Activated CD4-positive, alpha-beta T cell treated with anti-CD3 and anti-CD28 coated beads, Interleukin-10, Interleukin-2, amounts not matched to agents 100 ng/mL and 50 ng/mL, durations not matched to agents 16 hours and 8 hours (primary cell): ENCODE measurements at places on chromosomes 16 and 17.

DNA sequence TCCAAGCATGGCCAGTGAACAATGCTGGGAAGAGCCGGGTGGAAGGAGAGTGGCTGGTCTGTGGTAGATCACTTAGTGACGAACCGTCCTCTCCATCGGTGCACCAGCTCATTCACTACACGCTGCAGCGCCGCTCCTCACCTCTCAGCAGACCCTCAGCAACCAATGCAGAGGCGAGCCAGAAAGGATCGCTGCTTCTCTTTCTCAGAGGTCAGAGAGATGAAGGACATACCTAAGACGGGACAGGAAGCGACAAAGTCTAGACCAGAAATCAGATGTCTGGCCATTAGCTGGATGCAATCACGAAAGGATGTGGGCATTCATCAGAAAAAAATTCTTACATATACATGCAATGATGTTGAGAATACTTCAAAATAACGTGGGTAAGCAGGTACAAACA, 26.9 kb downstream of the NSMCE1 start:
- DNase-seq, result no peak

DNA sequence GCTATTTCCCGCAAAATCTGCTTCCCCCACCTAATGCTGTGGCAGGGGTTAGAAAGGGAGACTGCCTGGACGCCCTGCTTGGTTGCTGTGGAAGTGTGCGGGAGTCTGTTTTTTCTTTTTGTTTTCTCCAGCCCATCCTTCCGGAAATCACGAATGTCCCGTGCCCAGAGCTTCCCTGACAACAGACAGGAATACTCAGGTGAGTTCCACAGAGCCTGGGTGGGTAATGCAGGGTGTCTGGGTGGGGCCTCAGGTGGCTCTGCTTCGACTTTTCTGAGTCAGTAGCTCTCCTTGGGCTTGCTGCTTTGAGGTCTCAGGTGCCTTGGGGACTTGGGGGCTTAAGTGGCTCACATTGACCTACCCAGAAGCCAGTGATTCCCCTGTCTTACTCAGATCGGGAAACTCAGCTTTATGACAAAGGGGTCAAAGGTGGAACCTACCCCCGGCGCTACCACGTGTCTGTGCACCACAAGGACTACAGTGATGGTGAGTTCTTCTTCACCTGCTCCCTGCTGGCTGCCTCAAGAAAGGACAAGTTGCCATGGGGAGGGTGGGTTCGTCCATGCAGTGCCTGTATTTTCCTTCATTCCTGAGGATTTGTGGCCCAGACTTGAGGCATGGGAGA, 11.4 kb downstream of the LIMD2 start:
- peak; percentile 16 for DNase-seq

- no peak for DNase-seq
Observed at GRCh38 chr16:13554005-13554404, 365.9 kb upstream of the ERCC4 start.

DNA sequence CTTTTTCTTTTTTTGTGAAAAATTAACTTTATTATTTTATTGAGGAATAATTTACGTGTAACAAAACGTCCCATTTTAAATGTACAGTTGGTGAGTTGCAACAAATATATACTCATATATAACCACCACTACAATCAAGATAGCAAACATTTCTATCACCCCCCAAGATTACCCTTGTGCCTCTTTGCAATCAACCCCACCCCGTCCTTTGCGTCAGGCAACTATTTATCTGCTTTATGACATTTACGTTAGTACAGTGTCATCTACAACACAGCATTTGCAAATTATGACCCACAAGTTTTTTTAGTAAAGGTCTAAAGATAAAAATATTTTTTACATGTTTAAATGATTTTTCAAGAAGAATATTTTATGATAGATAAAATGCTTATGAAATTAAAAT, 485.6 kb upstream of the SOX9 start:
- DNase-seq, result no peak

DNA sequence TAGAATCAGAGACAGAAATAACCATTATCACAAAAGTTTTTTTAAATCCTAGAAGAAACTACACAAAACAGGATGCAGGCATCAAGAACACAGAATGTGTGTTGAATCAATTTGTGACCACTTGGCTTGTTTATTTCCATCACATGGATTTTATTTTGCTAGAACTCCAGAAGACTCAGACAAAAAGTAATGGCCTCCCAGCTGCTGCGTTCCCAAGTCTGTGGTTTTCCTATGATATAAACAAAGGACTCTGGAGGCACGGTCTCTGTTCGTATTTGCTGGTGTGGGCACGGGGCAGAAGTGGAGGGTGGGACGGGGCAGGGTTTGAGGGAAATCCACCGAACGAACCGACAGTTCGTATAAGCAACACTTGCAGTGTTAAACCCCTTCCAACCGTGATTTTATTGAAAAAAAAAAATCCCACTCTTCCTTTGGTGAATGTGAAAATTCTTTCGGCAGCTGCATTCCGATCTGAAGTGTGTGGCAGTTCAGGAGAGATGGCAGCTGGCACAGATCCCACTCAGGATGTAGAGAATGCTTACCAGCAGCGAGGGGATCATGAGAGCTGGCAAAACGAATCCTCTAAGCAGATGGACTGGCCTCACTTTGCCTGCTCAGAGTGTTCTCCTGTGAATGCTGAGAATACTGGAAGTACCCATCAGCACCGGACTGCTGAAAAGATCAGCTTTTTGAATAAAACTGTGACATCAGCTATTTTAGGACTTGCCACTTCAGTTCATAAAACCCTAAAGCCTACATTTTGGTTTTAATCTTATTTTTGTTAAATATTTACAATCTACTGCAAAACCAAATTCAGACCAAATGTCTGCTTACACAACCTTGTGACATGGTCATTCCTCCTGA, 165.2 kb downstream of the VPS53 start:
- no peak for DNase-seq

DNA sequence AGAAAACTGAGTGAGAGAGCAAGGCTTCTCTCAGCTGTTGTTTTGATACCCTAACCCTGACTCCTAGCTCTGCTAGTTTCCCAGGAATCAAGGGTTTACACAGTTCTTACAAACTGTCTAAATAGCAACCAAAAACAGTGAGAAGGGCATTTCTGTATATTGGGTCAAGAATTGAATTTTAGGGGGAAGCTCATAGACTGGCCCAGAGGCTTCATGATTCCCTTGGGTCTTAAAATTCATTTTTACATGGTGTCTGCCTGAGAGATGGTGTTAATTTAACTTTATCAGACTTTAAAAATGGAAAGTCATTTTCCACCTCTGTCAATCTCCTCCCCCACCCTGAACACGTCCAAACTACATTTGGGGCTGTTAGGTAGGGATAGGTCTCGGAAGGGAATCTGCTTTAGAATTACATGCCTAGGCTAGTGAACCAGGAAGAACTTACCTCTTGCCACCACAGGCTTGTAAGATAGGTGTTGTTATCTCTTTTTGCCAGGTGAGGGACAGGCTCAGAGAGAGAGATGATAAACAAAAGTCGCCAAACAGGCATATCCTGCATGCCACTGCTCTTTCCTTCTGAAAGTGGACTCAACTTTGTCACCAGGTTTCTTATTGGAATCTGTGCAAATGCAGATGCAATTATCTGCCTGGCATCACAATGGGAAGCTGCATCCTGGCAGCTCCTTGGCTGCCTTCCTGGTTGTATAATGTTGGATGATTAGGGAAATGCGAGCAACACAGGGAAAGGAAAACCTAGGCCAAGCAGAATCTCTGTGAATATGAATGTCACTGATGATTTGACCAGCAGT, 3.1 kb downstream of the PHAF1 start:
- no peak for DNase-seq

DNA sequence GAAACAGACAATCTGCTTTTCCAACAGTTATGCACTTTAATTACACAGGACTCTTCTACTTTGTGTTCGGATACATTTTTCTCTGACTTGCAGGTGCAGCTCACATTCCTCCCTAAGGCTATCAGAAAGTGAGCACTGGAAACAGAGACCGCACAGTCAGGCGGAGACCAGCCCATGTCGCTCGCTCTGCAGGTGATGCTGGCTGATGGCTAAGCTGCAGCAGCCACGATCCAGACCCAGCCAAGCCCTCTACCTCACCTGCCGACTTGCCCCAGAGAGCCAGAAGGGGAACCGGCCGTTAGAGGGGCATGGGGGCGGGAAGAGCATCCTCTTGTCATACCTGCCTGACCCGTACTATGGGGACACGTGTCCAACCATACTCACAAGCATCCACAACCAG, 33.8 kb downstream of the MAP1LC3B start:
- DNase-seq, result no peak

DNA sequence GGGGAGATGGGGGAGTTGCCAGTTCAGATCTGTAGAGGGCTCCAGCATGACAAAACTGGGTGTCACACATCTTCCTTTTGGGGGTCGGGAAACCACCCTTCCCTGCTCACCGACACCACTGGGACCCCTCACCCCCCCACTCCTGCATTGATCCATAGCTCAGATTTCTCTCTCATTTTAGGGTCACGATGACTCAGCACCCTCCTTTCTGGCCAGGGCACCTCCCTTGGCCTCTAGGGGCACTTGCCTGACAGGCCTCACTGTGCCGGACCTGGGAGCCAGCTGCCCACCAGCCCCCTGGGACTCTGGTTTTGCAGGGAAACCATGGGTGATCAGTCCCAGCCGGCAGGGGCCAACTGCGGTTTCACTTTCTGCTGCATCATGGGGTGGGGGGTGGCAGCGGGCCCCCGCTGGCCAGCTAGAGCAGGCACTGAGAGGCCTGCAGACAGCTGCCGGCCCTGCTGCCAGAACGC, 239.4 kb downstream of the MRTFB start:
- no peak for DNase-seq

DNA sequence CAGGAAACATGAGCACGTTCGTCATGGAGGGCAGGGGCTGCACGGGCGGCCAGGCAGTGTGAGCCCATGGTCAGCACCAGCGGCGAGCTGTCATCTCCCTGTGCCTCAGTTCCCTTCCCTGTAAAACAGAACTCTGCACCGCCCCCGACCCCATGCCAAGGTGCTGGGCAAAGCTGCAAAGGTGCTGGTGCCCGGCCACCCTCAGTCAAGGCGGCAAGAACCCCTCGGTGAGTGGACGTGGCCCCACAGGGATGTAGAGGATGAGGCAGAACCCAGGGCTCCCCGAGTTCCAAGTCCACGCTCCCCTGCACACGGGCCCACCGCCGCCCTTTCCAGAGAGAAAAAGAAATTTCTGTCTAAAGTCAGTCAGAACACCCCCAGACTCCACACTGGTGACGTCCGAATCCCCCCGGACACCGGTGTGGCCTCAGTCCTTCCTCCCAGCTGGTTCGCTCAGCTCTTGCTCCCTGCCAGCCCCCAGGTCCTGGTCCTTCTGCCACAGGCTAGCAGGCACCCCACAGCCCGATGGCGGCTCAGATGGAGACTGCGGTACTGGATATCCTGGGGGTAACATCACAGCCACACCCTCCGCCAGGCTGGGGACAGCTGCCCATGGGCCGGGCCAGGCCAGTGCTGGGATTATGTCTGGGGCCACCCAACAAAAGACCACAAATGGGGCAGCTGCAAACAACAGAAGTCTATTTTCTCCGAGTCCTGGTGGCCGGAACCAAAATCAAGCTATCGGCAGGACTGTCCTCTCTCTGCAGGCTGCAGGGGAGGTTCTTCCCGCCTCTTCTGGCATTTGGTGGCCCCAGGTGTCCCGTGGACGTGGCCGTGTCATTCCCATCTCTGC, 14.4 kb upstream of the BAHCC1 start:
- DNase-seq, result no peak

GRCh38 chr16:56923481-56924091, 8.4 kb upstream of the HERPUD1 start:
- no peak for DNase-seq

DNA sequence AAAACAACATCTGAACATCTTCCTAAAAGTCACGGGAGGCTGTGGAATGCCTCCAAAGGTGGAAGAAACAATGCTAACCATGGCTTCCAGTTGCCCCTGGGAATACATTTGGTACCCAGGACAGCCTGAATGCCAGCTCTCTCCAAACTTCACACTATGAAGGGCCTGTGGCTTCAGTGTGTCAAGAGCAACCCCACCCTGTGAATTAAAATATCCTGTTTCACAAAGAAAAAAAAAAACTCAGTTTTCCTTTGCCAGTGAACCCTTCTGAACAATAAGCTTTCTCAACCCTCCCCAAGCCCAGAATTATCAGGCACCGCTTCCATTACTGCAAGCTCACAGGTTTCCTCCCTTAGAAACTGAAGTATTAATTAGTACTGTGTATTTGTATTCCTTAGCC, 69.8 kb downstream of the SLC39A11 start:
- DNase-seq, result no peak

DNA sequence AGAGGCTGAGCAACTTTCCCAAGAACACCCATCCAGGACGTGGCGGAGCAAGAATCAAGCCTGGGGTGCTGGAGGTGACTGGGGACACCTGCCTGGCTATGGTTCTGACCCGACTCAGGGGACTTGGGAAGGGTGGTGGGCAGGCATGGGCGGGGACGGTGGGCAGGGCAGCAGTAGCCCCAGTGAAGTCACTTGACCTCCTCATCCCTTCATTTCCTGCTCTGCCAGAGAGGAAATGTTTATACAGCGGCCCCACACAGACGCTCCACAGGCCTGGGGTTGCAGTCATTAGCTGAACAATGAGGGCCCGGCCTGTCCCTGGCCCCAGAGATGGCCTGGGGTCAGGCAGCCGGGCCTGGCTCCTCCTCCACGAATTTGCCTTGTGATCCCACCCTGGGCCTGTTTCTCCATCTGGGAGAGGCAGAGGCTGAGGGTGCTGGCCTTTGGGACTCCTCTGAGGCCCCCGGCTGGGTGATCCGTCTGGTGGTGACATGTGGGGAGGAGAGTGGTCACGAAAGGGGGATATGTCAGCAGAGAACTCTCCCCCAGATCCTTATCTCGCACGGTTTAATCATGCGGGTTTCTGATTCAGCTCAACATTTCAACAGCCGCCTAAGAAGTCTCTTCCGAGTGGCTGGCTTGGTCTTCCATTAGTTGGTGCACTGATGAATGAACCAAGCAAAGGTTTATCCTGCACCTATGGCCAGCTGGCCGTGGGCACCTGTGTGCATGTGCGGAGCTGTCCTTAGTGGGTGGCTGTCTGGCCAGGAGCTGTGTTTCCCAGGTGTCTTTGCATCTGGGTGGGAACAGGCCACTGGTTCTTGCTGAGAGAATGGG, 175.9 kb downstream of the IRF8 start:
- no peak for DNase-seq

- no peak for DNase-seq
Observed at GRCh38 chr16:72264771-72265170, 92.8 kb upstream of the PMFBP1 start.

DNA sequence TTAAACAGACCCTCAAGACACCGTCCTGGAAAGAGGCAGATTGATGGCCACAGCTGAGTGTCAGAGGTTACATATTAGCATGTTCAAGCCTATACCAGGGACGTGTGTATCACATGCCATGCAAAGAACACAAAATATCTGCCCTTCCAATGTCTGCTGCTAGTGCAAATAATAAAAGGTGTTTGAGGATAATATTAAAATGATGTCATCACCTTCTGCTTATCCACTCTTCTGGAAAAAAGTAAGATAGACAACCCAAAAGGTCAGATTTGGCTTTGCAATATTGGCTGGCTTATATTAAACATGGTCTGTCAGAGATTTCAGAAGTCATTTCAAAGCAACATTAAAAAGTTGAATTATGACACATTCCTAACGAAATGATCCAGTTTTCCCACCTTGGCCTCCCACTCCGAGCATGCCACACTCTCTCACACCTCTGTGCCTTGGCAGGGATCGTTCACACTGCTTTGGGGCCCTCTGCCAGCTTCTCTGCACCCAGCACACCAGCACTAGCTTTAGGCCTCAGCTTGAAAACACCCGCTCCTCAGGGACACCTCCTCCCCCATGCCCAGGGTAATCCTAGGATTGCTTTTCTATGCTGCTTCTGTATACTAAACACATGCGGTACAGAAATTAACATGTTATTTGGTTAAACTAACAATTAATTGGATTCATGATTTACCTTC, 248.2 kb downstream of the NTN1 start:
- DNase-seq, result no peak
